ENCODE measurements at places on chromosomes 11 and 22.
A peak's percentile ranks its signal among the peaks of the same experiment; 100 is the strongest.

GRCh38 chr22:36862251-36863242 lies 1.7 kb downstream of the NCF4 start:
- DNase-seq = peak; percentile 44

DNA sequence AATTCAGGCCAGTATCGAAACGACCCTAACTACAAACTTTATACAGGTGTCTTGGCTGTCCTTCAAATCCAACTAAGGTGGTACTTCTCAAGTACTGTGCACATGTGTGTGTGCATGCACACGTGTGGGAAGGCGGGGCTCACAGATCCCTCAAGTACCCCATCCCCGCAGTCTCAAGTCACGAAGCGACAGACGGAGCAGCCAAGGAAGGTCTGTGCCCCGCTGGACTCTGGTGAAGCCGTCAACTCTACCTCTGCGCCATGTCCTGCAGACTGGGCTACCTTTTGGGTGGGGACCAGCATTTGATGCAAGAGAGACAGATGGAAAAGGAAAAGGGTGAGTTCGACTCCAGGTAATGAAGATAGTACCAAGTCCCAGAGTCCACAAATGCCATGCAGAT lies 169.0 kb downstream of the CRYBB2 start:
- no peak for DNase-seq

- no peak for DNase-seq
Measured at GRCh38 chr22:28137036-28137435, 218.0 kb upstream of the PITPNB start.

GRCh38 chr11:123122341-123122740 lies 60.4 kb upstream of the HSPA8 start:
- no peak for DNase-seq

DNA sequence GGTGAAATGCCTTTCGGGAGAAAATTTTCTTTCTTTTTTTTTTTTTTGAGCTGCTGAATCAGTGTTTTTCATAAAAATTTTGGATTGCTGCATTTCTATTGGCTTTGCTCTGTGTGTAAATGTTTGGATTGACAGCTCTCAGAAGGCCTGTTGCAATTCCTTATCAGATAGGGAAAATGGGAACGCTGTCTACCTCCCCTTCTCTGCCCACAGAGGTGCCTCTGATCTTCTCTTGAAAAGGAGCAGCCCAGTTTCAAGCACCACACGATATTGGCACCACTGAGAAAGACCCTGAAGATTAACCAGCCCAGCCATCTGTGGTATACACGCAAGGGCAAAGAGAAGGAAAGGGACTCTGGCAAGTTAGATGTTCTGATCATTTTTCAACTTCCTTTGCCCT lies 1272.2 kb downstream of the LRRC4C start:
- no peak for DNase-seq

GRCh38 chr22:46425016-46425415 lies 89.5 kb downstream of the TRMU start:
- no peak for DNase-seq

DNA sequence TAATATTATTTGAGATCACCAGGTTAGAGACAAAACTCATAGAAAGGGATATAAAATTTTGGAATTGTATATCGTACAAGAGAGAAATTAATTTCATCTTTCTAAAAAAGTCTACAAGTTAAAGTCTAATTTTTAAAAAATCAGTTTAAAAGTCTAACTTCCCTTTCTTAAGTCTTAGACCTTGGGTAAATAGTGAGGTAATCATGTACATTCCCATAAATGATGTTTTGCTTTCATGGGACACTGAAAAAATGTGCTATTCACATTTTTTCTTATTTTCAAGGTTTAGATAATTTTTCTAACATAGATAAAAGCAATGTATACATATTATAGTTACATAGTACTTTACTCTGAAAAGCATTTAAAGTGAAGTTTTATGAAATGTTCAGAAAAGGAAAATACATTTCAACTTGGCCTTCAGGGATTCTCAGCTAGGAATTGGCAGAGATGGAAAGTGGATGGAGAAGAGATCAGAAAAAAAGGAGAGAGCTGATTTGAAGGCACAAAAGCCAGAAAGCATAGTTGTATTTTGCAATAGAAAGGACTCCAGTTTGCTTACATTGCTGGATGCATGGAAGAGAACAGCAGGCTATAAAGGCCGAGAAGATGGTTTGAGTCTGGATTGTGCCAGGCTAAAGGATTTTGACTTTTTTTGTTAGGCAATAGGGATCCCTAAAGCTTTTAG lies 194.0 kb downstream of the CASP12 start:
- DNase-seq = peak; percentile 61

DNA sequence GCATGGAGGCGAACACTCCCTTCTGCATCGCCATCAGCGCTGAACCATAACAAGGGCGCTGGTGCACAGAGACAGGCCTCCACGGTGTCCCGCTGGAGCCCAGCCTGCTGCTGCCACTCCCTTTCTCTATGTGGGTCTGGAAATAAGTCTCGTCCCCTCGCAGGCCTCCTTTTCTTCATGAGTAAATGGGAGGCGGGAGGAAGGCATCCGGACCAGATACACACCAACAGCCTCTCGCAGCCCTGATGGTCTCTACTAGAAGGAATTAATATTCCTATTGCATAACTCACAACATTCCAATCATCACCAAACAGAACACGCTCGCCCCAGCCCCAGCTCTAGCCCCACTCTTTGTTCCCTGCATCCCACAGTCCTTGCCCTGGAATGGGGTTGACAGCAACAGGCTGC lies 14.9 kb downstream of the RASD2 start:
- DNase-seq = no peak

GRCh38 chr22:21448627-21449416 lies 18.4 kb upstream of the TMEM191C start:
- DNase-seq = no peak

DNA sequence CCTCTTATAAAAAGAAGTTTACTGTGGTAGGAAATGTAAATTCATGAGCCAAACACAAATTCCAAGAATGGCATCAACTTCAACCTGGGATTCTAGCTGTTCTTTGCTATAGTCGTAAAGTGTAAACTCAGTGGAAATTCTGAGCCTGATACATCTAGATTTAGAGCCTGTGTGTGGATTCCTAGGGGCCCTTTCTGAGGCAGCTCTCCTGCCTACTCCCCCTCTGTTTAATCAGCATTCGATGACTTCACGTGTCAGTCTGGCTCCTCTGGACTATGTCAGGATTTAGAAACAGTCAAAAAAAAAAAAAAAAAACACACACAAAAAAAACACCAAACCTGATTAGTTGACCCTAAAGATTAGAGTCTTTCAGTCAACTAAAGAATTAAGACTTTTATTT lies 93.1 kb upstream of the SC5D start:
- DNase-seq = no peak

DNA sequence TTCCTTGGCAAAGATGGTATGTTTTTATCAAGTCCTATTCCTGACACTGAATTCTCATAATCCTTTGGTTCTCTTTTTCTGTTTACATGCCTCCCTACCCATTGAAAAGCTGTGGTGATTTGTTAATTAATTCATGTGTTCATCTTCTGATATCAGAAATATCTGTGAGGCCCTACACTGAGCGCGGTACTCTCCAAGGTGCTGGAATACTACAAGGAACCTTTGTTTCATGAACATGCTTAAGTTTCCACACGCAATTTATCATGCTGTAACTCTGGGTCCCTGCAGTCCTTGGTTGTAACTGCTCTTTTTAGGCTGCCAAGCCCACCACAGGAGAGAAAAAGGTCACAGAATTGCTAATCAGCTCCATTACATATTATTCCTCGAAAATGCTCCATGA lies 331.8 kb downstream of the FAT3 start:
- DNase-seq = no peak

GRCh38 chr11:79578116-79578515 lies 137.3 kb upstream of the TENM4 start:
- DNase-seq = no peak

- DNase-seq = no peak
Measured at GRCh38 chr11:94705891-94706615, 62.1 kb upstream of the AMOTL1 start.

DNA sequence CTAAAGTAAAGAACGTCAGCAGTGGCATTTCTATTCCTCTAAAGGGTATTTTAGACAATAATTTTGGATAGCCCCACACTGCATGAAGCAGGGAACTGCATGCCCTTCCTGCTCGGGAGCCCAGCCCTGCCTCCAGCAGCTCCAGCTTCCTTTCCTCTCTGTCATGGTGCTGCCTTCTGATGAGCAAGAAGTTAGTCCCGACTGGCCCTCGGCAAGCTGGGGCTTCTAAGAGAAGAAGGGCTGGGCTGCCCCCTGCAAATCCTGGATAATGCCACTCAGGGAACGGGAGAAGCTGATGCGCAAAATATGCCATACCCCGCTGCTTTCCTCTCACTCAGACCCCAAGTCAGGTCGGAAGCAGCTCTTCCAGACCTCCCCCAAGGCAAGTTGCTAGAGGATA lies 296.4 kb downstream of the ETS1 start:
- DNase-seq = no peak

DNA sequence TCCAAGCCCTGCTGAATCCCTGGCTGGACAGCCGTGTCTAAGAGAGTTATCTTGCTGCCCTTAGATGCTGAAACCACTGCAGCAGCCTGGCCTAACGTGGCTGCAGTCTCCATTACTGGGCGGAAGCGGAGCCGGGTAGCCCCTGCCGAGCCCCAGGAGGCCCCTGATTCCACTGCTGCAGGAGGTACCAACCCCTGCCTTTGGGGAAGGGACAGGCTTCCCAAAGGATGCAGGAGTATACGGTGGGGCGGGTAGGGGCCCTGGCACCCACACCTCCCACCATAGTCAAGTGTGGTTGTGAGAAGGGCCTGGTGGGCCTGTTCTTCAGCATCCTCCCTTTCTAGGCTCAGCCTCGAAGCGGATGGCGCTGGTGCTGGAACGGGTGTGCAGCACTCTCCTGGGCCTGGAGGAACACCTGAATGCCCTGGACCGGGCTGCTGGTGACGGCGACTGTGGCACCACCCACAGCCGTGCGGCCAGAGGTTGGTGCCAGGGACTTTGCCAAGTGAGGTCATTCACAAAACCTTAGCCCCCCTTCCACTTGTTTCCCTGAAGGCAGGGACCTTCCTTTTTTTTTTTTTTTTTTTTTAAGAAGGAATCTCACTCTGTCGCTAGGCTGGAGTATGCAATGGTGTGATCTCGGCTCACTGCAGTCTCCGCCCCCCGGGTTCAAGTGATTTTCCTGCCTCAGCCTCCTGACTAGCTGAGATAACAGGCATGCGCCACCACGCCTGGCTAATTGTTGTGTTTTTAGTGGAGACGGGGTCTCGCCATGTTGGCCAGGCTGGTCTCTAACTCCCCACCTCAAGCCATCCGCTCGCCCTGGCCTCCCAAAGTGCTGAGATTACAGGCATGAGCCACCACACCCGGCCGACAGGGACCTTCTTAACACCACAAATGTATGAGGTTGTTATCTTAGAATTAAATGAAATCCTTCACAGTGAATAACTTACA lies 11.0 kb downstream of the TKFC start:
- DNase-seq = no peak

GRCh38 chr11:13110929-13111812 lies 102.1 kb downstream of the RASSF10 start:
- DNase-seq = no peak

- no peak for DNase-seq
Measured at GRCh38 chr22:29166180-29166579, 39.5 kb upstream of the EMID1 start.

DNA sequence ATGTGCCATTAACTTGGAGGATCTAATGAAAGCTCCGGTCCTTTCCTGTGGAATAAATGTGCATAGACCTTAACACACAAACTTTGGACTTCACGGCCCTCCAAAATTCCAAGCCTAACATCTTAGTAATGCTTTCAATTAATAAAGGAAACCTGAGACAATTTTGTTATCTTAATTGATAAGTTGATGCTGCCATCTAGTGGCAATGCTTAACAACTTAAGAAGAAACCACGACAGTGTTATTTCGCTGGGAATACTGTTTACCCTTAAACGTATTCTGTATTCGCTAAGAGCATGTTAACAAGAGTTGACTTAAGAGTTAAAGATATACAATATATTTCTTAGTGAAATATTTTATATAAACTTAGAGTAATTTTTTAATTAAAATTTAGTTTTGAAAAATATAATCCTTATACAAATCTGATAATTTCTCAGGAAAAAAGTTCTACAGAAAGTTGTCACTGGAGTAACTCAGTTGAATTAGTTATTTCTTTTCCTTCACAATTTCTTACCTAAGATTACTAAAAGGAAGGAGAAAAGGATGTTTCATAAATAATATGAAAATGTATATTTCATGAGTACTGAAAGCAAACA lies 35.0 kb upstream of the OR9G4 start:
- peak; percentile 10 for DNase-seq

- no peak for DNase-seq
Measured at GRCh38 chr11:79321263-79321662, 119.6 kb downstream of the TENM4 start.

- DNase-seq = no peak
Measured at GRCh38 chr11:45772986-45773785, 31.8 kb upstream of the SLC35C1 start.

- no peak for DNase-seq
Measured at GRCh38 chr22:39583066-39583667, 12.6 kb downstream of the CACNA1I start.

GRCh38 chr11:133136376-133136775 lies 395.9 kb downstream of the OPCML start:
- no peak for DNase-seq

DNA sequence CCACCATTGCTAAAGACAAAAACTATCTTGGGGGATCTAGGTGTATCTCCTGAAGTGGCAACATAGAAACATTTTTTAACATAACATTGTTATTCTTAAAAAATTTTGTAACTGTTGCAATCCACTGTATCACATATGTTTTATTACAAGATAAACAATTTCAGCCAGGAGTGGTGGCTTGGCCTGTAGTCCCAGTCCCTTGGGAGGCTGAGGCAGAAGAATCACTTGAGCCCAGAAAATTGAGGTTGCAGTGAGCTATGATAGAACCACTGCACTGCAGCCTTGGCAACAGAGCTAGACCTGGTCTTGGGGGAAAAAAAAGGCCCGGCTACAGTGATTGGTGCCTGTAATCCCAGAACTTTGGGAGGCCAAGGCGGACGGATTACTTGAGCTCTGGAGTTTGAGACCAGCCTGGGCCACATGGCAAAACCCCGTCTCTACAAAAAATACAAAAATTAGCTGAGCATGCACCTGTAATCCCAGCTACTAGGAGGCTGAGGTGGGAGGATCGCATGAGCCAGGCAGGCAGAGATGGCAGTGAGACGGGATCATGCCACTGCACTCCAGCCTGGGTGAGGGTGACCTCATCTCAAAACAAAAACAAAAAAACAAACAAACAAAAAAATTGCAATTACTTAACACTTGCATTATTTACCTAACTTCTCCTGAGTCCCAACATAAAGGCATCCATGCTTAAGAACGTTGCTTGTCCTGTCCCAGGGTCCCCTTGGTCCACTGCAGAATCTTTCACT lies 1.5 kb upstream of the DEPDC5 start:
- no peak for DNase-seq

GRCh38 chr22:32788904-32789624 lies 12.4 kb upstream of the TIMP3 start:
- no peak for DNase-seq

DNA sequence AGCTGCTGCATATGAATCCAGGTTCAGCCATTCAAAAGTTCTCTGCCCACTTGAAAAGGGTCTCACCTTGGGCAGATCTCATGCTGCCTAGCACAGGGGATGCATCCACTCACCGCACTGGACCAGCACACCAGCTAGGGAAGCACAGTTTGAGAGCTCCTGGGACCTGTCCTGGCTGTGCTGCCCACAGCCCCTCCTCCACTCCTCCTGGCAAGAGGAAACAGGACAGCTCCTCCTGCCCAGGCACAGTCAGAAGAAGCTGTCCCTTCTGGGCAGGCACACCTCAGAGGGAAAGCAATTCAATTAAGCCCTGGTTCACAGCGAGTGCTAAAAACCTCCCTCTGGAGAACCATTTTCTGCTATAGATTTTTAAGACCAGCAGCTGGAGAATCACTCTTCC lies 146.7 kb downstream of the ST3GAL4 start:
- DNase-seq = no peak

Measured in inflammatory macrophage treated with lipopolysaccharide for 1 hour (primary cell).